ENCODE measurements at places on chromosomes 1 and 21.

GRCh38 chr1:50368179-50369007, 54.9 kb downstream of the DMRTA2 start:
- DNase-seq = no peak

DNA sequence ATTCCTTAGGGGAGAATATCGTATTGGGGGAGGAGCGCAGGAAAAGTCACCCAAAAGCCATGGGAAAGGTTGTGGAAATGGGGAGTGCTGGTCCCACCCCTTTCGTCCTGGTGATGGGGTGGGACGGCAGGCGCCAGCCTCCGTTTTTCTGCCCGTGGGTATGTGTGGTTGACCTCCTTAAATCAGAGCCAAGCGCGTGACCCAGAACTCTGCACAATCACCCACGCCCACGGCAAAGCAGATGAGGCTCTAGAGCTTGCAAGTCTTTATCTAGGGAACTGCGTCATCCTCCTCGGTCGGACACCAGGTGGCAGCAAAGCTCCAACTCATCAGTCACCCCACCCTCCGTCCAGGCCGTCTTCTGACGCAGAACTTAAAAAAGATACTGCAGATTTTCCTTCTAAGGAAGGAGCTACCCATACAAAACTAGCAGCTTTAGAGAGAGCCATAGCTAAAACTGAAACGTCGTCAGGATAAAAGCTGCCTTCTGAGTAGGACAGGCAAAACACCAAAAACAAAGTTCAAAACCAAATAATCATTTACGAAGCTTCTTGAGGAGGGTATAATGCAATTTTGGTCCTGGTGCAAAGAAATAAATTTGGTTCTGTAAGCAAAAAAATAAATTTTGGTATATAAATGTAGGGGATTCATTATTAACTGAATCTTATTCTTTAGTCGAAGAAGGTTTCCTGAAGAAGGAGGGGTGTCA, 62.0 kb downstream of the TBX19 start:
- peak; percentile 92 for DNase-seq

DNA sequence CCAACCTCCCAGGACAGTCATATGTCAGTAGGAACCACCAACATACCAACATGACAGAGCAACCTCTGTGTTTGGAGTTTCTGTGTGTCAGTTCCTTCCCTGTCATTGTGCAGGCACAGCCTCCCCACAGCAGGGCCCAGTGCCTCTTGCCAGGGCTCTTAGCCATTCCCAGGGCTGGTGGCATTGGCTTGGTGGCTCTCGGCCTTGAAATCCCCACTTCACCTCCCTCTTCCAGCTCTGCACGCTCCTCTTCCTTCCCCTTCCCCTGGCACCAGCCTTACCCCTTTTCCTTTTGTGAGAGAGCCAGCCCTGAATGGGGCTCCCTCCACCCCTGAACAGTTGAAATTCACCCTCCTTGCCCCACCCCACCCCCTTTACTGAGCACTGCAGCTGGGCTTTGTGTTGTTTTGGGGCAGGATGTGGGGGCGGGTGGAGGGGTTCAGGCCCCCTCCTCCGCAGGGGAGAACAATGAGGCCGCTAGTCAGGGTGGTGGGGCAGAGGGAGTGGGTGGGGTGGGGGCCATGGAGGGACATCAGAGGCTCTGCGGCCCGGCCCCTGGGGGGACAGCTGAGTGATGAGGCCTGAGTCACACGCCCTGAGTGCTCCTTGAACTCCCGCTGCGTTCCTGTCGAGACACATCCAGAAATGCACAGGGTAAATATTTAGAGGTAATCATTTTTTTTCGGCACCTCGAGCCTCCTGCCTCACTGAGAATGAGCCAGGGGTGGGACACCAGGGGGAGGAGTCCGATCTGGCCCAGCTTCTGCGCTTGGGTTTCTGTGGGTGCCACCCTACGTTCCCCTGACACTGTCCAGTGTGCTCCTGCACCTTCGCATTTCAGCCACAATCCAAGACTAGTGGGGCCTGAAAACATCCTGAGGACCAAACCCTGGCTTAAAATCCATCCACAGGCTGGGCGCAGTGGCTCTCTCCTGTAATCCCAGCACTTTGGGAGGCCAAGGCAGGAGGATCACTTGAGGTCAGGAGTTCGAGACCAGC, 28.6 kb downstream of the LGR6 start:
- no peak for DNase-seq

DNA sequence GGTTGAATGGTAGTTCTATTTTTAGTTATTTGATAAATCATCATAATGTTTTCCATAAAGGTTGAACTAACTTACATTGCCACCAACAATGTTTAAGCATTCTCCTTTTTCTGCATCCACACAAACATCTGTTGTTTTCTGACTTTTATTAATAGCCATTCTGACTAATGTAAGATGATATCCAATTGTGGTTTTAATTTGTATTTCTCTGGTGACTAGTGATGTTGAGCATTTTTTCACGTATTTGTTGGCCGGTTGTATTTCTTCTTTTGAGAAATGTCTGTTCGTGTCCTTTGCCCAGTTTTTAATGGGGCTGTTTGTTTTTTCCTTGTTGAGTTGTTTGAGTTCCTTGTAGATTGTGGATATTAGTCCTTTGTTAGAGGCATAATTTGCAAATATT, 24.6 kb upstream of the SLC35F3 start:
- DNase-seq = no peak

GRCh38 chr1:64526312-64526711, 56.4 kb downstream of the CACHD1 start:
- no peak for DNase-seq

- DNase-seq = no peak
These were observed 92.2 kb downstream of the POU2F1 start for GRCh38 chr1:167312871-167313270.

DNA sequence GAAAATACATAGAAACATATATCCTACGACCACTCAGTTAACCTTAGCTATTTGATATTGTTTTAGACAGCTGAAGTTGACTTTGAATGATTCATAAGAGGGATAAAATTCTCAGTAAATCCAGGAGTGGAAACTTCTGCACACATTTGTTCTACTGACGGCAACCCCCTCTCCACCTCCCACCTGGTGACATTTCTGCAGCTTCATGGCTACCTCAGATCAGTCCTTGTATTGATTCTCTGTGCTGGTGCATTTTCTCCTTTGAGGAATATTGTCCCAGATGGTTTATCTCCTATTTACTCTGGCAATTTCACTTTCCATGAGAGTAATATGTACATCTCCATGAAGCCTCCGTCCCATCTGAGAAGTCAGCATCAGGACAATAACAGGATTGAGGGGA, 57.7 kb upstream of the COA6 start:
- DNase-seq = no peak

GRCh38 chr1:6168947-6169586, 11.1 kb downstream of the CHD5 start:
- no peak for DNase-seq

- no peak for DNase-seq
These were observed 196.5 kb downstream of the TOMM20 start for GRCh38 chr1:234932106-234932505.

DNA sequence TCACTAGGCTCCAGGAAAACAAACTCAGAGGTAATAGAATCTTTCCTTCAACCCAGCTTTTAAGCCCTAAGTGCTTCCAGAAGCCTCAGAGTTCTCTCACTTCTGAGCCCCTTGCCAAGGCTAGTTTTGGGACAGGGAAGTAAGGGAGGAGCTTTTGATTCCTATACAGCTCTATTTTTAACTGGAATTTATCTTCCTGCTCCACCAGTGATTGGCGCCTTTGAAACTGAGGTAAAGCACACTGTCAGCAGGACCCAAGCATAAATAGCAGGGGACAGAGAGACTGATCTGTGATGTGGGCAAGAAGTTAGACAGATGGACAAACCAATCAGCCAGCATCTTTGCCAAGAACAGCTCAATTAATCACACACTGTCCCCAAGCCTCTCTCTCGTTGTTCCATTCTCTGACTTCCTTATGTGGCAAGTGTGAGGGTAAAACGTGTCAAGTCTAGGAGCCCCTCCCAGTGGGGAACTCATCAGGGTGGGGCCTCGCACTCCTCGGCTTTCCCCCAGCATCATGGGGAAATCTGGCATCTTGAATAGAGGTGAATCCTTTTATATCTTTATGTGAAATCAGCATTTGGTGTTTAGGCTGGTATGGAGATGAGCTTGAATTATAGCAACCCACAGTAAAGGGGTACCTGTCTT, 40.2 kb upstream of the MPZL1 start:
- DNase-seq = no peak

- DNase-seq = no peak
These were observed 10.4 kb downstream of the DEGS1 start for GRCh38 chr1:224193319-224193966.

DNA sequence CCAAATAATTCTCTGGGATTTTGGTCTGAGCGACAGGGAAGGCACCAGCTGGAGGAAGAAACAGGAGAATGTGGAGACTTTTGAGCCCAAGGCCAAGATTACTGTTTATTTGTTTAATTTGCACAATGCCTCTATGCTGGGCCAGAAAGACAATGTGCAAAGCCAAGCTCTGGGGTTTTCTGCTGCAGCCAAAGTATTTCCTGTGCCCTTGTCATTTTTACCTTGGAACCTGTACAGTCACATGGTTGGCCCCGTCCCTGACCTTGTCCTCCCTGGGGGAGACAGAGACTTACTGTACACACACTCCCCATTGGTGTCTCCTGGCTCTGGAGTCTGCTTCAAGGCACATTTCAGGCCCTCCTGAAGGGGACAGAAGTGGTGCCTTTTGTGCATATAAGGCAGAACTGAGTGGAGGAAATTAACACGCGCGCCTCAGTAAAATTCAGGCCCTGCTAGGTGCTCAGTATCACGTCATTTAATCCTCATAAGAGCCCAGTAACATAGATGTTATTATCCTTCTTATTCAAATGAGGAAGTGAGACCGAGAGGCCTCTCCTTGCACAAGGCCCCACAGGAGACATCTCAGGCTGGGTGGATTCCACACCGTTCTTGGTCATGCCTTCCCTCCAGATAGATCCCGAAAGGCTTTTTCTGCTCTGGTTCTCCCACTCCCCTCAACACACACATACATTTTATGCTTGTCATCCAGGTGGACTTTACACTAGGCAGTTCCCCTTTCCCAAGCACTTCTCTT, 21.1 kb downstream of the C1orf115 start:
- DNase-seq = no peak

DNA sequence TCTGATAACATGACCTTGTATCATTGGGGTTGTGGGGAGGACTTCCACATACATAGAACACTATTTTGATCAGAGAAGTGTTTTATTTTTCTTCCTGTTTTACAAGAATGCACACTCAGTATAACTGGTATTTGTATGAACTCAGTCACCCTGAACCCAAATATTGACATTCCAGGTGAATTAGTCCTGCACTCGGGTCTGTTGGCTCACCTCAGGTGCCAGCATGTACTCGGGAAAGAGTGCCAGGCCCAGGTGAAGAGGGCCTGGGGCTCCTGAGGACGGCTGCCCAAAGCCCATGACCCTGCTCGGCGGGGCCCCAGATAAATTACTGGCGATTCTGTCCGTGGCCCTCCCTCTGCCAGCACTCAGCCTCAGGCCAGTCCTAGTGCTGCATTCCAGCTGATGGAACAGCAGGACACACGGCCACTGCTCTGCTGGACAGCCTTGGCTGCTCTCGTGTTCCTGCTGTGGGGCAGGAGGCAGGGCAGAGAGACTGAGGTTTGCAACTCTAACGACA, 75.4 kb upstream of the TMPRSS2 start:
- no peak for DNase-seq

GRCh38 chr1:156749419-156750118, 1.9 kb downstream of the HDGF start:
- no peak for DNase-seq

GRCh38 chr1:52627028-52627427, 5.9 kb upstream of the SHISAL2A start:
- DNase-seq = no peak

GRCh38 chr1:56517404-56518130, 61.8 kb downstream of the PLPP3 start:
- DNase-seq = no peak

DNA sequence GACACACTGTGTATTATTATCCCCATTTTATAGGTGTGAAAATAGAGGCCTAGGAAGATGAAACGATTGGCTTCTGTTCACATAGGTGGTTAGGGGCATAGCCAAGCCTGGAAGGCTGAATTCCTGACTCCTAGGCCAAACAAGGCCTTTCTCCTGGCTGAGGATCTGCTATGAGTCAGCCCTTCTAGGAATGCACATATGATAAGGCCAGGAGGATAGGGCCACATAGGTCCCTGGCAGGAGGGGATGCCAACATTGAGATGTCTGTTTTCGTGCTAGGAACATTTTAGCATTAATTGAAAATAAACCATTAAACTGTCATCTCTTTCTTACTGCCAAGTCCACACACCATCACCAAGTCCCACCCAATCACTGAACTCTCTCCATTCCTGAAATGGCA, 9.2 kb downstream of the CSMD2 start:
- DNase-seq = no peak

GRCh38 chr21:35359076-35359475, 310.0 kb upstream of the RUNX1 start:
- no peak for DNase-seq

DNA sequence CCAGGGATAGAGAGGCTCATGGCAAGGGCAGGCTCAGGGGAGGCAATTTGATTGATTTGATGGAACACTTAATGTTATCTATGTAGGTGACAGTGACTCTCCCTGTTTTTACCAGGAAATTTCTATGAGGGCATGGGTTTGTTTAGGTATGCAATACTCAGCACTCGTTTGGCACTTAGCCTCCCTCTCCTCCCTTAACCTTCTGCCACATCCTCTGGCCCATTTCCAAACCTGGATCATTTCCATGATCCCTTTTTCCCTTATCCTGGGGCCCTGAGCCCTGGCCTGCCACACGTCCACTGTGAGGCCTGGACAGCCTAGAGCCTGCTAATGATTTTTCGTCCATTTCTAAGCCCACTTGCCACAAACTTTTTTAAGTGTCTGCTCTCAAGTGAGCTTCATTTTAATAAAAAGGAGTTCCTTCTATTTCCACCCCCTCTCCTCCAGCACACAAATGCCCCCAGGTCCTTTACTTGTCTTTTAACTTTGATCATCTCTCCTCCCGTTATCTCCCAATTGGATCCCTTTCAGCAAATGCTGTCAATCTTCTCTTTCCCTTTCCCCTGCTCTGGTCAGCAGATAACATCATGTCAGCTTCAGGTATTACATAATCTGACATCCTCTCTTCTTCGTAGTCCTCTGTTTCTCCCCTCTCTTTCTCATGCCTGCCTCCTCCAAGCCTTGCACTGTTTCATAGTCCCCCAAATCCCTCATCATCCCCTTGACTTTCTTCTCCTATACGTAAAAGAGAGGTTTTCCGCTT, 37.8 kb upstream of the GADD45A start:
- no peak for DNase-seq
